Stomach (tissue), 19 donors: ENCODE measurements at places on chromosomes 7 and 10.
A peak's percentile ranks its signal among the peaks of the same experiment; 100 is the strongest.

DNA sequence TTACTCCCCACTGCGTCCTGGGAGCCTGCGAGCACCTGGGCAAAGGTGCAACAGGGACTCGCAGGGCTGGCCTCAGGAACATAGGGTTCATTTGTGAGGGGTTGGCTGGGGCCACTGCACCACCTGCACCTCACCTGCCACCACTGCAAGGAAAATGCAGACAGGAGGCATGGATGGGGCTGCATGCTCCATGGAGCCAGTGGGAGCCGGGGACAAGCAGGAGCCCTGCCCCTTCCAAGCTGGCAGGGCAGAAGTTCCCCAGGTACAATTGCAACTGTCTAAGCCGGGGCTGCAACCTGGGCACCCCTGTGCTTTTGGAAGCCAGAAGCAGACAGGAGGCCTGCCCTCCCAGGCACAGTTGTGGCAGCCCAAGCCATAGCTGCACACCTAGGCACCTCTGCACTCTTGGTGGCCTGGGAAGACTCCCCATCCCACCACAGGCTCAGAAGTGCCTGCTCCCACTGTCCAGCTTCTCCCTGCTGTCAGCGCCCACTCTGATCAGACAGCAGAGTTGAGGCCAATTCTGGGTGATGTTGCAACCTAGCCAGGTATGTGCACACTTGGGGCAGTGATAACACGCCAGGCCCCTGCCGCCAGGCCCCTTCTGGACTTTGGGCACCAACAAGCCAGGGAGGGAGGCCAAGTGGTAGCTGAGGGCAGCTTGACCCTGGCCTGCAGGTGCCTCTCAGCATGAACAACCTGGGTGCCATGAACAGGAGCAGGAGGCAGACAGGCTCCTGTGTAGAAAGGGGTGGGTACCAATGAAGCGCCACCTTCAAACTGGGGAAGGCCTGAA is 58.2 kb downstream of the TMEM106B start:
- DNase-seq, result no peak

DNA sequence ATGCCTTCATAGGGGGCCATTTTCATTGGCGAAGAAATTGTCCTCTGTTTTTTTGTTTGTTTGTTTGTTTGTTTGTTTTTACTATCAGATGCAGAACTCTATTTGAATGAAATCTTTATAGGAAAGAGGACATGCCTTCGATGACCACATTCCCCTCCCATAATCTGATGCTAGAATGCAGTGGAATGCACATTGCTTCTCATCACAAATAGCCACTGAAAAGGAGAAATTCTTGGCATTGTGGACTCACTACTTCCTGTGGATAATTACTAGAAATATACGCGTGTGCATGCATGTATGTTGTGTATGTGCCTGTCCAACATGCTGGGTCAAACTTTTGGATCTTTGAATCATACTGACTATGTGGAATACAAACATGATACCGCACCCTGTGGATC is 70.5 kb upstream of the SFMBT2 start:
- no peak for DNase-seq

DNA sequence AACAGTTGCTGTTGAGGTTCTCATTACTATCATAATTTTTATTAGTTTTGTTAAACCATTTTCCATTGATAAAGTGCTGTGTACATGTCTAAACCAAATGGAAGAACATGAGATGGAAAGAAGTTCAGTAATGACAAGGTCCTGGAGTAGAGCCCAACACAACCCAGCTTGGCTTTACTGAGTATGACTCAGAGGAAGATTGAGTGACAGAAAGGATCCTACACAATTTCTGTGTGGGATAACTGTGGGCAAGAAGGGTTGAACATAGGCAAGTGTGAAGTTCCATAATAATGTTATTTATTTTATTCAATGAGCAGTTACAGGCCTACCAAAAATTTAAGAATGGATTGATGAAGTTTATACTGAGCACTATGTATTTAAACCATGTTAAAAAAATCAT is 15.9 kb downstream of the PRKG1 start:
- DNase-seq, result no peak

DNA sequence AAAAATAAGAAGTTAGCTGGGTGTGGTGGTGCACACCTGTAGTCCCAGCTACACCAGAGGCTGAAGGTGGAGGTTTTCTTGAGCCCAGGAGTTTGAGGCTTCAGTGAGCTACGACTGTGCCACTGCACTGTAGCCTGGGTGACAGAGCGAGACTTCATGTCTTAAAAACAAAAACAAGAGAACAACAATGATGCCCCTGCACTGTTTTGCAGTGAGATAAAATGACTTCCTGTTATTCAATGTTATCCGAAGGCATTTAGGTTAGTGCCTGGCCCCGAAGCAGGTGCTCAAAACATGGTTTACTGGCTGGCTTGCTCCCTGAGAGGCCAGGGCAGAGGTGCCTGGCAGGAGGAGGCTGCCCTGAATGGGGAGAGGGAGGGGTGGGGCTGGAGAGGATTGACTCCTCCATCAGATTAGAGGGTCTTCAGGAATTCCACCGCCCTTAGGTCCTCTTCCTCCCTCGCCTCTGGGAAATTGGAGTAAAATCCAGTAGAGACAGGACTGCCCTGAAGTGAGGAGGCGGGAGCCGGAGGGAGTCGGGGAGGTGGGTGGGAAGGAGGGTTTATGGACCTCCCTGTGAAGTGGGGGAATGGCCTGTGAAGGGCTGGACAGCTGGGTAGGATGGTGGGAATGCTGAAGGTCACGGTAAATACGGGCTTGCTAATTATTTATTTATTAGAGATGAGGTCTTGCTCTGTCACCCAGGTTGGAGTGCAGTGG is 6.8 kb upstream of the CLDN4 start:
- DNase-seq, result no peak

DNA sequence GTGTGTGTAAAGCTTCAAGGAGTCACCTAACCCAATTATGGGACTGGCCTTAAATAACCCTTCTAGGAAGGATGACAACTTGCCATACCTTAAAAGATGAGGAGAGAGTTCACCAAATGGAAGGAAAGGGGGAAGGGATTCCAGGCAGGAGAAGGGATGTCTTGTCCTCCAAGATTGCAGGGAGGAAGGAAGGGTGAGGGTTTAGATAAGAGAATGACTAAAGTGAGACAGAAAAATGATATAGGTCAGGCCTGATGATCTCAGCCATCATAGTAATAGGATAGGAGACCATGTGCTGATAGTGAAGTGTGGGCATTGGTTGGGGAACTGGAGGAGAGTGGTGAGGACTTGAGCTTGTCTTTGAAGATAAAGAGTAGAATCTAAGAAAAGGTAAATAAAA is 7.7 kb upstream of the TMEM26 start:
- no peak for DNase-seq

- no peak for DNase-seq
Measured at GRCh38 chr10:97518301-97519043, 19.7 kb downstream of the UBTD1 start.

GRCh38 chr7:139875821-139876241 is 46.8 kb downstream of the TBXAS1 start:
- peak; percentile 74 for DNase-seq

DNA sequence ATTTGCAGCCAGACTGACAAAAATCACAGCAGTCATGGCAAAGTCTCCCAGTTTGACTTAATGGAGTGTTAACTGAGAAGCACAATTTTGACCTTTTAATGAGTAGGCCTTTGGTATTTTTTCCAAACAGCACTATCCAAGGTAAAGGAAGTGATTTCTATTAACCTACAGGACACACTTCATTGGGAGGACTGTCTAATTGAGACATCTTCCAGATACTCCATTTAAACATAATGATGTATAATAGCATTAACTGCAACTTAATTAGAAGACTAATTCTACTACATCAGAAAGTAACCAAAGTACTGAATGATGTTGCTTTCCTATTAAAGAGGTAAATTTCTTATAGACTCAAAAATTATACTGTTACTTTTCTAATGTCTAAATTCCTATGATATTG is 61.1 kb downstream of the TWIST1 start:
- DNase-seq, result no peak

- DNase-seq, result no peak
Measured at GRCh38 chr7:46927131-46927810, 654.6 kb downstream of the TNS3 start.

GRCh38 chr10:80648106-80648505 is 110.4 kb downstream of the SH2D4B start:
- DNase-seq, result no peak

DNA sequence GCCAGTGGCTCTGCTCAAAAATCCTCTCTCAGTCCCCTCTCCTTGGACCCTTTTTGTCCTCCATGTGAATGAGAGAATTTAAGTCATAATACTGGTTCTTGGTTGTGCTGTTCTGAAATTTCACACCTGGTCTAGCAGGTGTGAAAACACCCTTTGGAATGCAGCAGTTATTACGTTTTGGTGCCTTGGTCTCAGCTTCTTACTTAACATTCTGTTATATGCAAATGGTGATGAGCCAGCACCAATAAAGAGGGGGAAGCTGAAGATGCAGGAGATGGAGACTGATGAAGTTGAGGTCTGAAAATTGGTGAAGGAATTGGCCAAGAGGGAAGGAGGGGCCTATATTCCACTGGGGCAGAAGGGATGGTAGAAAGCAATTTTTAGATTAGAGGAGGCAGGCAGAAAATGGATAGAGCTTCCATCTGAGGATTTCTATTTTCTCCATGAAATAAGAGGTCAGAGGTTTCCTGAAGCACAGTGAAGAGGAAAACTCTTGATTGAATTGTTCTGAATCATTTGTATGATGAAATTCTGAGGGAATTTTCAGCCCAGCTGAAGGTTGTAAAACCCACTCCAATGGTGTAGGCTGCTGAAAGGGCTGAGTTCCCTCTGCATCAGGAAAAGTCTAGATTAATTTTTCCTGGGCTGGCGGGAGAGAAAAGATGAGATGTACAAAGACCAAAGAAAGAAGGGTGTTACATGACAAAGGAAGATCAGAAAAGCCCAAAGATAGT is 94.0 kb upstream of the FAM180A start:
- no peak for DNase-seq

DNA sequence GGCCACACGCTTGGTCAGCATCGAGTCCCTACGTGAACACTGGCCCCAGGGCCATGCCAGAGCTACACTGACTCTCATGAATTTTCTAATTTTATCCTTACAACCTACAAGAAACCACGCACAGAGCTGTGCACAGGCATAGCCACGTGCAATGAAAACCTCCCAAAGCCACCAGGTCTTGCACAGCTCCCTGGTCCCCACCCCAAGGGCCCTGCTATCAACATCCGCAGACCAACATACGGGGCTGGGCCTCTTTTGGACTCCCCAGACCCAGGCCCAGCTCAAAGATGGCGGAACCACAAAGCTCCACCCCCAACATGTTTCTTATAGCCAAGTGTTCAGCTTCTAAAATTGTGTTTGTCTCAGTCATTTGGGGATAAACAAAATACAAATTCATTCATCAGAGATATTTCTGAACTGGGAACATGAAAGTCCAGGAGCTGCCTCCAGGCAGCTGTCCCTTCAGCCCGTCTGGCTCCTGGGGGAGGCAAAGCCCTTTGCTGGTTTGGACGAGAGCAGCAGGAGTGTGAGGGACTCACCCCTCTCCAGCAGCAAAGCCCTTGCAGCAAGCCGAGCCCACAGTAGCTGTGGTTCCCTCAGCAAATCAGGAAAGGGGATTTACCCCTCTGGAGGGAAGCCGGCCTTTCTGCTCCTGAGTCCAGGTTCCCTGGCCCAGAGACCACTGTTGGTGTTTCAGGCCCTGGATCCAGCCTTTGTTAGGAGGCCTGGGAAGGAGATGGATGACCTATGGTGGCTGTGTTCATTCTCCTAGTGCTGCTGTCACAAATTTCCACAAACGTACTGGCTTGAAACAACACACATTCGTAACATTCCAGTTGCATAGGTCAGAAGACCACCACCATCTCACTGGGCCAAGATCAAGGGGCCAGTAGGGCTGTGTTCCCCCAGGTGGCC is 75.1 kb downstream of the OAT start:
- no peak for DNase-seq

GRCh38 chr10:33332183-33333065 is 2.0 kb downstream of the NRP1 start:
- no peak for DNase-seq
